ENCODE measurements at places on chromosomes 1 and 21.

DNA sequence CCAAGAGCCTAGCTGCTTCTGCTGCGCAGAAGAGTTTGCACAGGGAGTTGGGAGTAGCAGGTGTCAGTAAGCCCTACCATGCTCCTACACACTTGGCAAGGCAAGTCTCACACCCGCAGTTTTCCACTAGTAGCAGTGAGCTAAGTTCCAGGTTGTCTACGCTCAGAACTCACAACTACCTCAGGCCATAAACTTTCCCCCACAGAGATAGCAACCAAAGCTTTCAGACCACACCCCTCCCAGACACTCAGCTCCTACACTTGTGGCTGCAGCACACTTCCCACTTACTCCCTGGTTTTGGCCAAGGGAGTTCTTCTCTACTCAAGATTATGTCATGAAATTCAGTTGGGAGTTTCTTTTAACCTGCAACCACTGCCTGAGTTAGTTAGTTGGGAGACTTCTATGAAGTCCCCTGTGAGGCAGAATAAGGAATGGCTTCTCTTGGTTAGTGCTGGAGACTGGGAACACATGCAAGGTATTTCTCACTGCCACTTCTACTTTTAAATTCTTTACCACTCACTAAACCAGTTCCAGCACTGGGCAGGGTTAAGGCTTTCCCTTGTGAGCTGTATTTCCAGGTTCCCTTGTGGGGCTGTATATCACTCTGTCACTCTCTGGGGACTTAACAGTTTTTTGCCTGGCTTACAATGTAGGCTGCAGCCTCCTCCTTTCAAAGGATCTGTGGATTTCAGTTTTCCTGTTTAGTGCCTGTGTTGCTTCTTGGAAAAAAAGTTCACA lies 18.3 kb upstream of the MAB21L3 start:
- no peak for ATAC-seq

- ATAC-seq: no peak
These were observed 21.6 kb downstream of the ROR1 start for GRCh38 chr1:63795455-63795854.

- peak; percentile 86 for ATAC-seq
These were observed 25.4 kb downstream of the PIGM start for GRCh38 chr1:160006312-160006940.

DNA sequence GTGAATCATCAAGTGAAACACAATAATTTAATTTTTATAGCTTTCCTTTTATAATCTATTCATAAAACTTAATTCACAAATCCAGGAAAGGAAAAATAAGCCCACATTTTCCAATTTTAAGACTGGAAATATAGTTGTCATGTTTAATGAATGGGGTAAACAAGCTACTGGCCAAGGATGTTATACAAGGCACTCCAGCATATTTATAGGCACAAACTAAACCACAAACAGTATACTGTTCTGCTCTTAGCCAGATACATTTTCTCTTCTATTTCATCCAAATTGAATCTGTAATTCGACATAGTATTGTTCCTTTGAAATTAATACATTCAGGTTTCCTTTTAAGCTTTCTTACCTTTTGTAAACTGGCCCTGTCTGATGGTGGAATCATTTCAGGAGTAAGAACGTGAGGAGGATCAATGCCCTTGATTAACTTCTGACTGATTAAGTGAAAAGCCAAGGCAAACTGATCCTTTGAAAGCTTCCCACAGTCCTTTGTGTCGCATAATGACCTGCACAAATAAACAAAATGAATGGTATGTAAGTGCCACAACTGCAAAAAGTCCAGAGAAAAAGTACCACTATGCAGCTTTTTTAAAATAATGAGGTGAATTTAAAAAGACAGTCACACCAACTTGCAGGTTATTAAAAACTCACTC lies 74.4 kb downstream of the EPS15 start:
- no peak for ATAC-seq

- no peak for ATAC-seq
These were observed 5.0 kb upstream of the RNF19B start for GRCh38 chr1:32969566-32969965.

- no peak for ATAC-seq
These were observed 113.5 kb downstream of the NTNG1 start for GRCh38 chr1:107254306-107254705.

DNA sequence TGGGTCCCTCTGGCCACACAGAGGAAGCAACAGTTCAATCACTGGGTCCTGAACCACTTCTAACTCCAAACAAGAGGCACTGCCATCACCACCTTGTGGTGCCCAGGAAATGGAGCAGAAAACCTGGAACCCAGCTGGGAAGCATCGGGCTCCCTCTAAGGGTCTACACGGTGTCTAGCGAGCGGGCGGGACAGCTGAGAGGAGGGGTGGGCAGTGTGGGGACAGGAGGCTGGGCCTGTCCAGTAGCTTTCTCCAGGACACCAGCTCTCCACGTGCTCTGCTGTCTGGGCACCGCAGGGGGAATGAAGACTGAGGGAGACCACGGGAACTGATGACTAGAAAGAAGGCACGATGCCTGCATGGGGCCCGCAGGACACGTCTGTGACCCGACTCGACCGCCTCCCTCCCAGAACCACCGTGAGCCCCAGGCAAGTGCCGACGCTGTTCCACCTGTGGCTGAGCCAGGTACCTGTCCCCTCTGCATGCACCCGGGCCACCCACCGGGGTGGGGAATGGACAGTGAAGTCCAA lies 5.4 kb upstream of the PRDM15 start:
- ATAC-seq: no peak

GRCh38 chr1:223776075-223776814 lies 63.9 kb downstream of the CAPN2 start:
- peak; percentile 79 for ATAC-seq

GRCh38 chr1:246497331-246497915 lies 9.7 kb downstream of the SMYD3 start:
- peak; percentile 60 for ATAC-seq

- ATAC-seq: peak; percentile 64
These were observed 14.1 kb upstream of the TNR start for GRCh38 chr1:175757381-175758015.

DNA sequence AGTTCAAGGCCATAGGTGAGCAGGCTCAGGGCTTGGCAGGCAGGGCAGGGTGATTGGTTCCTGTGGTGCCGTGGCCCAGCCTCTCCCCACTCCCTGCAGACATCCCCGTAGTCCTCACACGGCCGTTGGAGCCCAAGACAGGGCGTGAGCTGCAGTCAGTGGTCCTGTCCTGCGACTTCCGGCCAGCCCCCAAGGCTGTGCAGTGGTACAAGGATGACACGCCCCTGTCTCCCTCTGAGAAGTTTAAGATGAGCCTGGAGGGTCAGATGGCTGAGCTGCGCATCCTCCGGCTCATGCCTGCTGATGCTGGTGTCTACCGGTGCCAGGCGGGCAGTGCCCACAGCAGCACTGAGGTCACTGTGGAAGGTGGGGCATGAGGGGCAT lies 71.9 kb downstream of the OBSCN start:
- ATAC-seq: no peak

GRCh38 chr1:100936194-100936967 lies 40.5 kb downstream of the SLC30A7 start:
- no peak for ATAC-seq

GRCh38 chr1:199746666-199747384 lies 280.7 kb upstream of the NR5A2 start:
- no peak for ATAC-seq

DNA sequence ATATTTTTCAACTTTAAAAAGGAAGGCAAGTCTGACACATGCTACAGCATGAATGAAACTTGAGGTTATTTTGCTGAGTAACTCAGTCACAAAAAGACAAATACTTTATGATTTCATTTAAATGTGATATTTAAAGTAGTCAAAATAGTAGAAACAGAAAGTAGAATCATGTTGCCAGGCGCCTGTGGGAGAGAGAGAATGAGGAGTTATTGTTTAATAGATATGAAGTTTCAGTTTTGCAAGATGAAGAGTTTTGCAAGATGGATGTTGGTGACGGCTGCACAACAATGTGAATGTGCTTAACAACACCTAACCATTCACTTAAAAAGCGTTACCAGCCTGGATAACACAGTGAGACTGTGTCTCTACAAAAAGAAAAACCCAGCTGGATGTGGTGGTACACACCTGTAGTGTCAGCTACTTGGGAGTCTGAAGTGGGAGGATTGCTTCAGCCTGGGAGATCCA lies 20.7 kb upstream of the ATP1A1 start:
- ATAC-seq: no peak

- no peak for ATAC-seq
These were observed 1441.0 kb downstream of the BRINP3 start for GRCh38 chr1:189036628-189037027.

- ATAC-seq: no peak
These were observed 12.9 kb downstream of the MIIP start for GRCh38 chr1:12032161-12032621.

GRCh38 chr1:172139196-172139595 lies 281.3 kb upstream of the C1orf105 start:
- no peak for ATAC-seq

- ATAC-seq: no peak
These were observed 63.7 kb downstream of the SCCPDH start for GRCh38 chr1:246787781-246788513.

GRCh38 chr1:181028615-181029014 lies 5.2 kb upstream of the MR1 start:
- no peak for ATAC-seq

DNA sequence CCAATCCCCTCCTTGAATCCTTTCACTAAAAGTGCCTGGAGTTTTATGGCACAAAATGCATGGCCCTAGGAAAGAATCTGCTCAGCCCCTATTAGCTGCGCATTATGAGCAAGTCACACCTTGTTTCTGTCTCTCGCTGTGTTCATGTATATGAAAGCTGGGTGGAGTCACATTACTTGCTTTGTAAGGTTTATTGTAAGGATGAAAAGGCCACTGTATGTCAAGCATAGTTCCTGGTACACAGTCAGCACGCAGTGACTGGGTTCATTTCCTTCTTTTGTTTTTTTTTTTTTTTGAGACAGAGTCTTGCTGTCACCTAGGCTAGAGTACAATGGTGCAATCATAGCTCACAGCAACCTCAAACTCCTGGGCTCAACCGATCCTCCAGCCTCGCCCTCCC lies 6.7 kb upstream of the SLC9A1 start:
- peak; percentile 99 for ATAC-seq

GRCh38 chr1:24253571-24253970 lies 65.6 kb upstream of the GRHL3 start:
- no peak for ATAC-seq

- no peak for ATAC-seq
These were observed 106.4 kb upstream of the TARDBP start for GRCh38 chr1:10905841-10906655.

DNA sequence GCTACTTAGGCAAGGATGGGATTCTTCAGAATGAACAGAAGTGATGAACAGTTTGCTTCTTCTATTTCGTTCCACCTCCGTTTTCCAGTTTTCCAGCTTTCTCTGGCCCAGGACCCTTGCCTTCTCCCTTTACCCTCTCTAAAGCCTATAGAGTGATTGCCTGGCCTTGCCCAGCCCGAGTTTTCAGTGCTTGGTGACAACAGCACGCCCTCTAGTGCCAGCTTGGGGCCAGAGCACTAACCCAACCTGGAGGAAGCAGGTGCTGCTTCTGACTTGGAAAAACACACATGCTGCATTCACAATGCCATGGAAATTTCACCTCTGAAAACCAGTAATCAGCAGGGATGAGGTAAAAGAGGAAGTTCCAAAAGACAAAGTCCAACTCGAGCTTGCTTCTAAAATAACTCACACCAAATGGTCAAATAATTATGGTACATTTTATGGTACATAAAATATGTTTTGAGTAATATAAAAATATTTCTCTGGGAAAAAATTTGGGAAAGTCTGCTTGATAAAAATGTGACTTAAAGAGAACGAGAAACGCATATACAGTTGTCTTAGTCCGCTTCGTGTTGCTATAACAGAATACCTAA lies 26.1 kb downstream of the UBE2T start:
- ATAC-seq: peak; percentile 76

DNA sequence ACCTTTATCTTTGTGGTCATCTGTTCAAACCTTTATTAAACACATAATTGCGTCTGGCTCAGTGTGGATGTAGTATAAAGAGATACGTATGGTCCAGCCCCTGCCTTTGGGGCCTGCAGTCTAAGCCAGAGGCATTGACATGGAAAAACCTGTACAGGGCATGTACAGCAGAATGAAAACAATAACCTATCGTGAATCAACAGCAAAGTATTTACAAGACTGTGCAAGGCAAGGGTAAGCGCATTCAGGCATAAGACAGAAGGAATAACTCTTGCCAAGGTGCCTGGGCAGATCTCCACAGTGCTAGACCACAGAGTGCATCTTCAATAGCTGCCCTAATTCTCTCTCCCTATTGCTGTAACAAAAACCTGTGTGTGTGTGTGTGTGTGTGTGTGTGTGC lies 35.5 kb downstream of the KIRREL1 start:
- no peak for ATAC-seq

GRCh38 chr1:156540955-156541354 lies 31.4 kb downstream of the IQGAP3 start:
- ATAC-seq: no peak

GRCh38 chr21:31103571-31104265 lies 65.4 kb upstream of the KRTAP19-8 start:
- no peak for ATAC-seq

- ATAC-seq: no peak
These were observed 14.2 kb downstream of the SMIM12 start for GRCh38 chr1:34845131-34845901.

GRCh38 chr1:54547601-54548388 lies at the start of gene ACOT11:
TSS of gene ACOT11 (plus strand) at chr1:54548228. CDS start at chr1:54548310, 82 bp downstream.
- peak; percentile 28 for ATAC-seq

GRCh38 chr1:62362061-62362917 lies 43.1 kb upstream of the KANK4 start:
- no peak for ATAC-seq

DNA sequence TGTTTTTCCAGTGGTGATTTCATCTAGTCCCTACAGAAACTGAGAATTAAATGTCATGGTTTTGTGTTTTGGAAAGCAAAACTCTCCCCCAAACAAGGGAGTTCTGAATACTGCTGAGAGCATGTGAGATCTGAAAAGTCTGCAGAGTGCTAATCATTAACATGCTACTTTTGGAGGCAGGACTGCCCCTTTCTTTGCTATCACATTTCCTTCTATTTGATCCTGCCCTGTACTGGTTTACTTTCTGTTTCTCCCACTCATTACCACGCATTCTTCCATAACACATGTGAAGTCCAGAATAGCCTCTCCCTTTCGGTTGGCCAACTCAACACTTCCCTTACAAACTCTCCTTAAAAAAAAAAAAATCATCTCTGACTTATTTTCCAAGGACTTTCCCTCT lies 63.6 kb downstream of the GADD45A start:
- ATAC-seq: no peak

DNA sequence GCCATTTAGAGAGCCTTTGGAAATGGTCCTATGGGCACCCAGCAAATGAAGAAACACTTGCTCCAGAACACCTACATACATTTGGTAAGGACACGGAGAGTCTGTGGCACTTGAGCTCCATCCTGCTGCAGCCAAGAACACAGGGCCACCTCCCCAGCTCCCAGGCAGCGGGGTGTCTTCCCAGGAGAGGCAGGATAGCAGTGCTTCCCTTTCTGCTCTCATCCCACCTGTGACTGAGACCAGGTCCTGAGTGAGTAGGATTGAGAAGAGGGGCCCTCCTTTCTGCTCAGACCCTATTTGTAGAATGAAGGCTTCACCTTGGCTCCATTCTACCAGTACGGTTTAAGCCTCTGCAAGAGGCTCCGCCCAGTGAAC lies 4.1 kb downstream of the C1orf174 start:
- no peak for ATAC-seq

Measured in stimulated activated memory B cell treated with anti-CD40 and anti-IgM and Interleukin-4, amounts not matched to agents 10 μg/mL and 1 μg/mL and 100 μg/mL, for 72 hours (primary cell).